ENCODE measurements at places on chromosomes 7 and 10.

- DNase-seq = no peak
Observed at GRCh38 chr7:91949221-91950009, 8.8 kb downstream of the AKAP9 start.

- no peak for DNase-seq
Observed at GRCh38 chr10:63409465-63410027, 56.2 kb downstream of the JMJD1C start.

GRCh38 chr7:87747681-87748080 is 119.5 kb downstream of the RUNDC3B start:
- DNase-seq = no peak

DNA sequence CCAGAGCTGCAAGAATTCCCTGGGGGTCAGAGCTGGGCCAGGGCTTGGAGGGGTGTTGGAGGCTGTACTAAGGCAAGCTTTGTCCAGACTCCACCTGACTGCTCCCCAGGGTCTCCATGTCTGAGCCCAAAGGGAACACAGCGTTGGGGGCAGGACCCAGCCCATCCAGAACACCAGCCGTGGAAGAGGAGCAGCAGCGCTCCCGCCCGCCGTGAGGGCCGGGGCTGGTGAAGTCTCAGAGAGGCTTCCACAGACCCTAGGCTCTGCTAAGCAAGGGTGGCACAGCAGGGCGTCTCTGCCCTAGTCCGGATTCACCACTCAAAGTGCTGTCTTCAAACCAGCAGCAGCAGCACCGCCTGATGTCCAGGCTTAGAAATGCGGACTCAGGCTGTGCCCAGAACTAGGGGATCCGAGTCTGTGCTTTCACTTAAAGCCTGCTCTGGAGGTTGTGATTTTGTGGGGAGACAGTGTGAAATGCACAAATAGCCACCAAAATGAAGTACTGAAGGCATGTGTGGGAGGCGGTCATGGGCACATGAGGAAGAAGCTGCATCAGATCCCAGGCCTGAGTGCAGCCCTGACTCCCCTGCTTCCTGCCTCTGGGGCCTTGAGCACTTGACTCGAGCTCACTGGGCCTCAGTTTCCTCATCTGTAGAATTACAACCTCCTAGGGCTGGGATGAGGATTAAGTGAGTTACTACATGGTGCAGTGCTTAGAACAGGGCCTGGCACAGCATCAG is 16.6 kb upstream of the AQP1 start:
- DNase-seq = no peak

GRCh38 chr10:59801171-59801570 is 47.9 kb upstream of the MRLN start:
- no peak for DNase-seq

GRCh38 chr7:138342990-138343389 is 117.1 kb upstream of the TRIM24 start:
- DNase-seq = no peak

DNA sequence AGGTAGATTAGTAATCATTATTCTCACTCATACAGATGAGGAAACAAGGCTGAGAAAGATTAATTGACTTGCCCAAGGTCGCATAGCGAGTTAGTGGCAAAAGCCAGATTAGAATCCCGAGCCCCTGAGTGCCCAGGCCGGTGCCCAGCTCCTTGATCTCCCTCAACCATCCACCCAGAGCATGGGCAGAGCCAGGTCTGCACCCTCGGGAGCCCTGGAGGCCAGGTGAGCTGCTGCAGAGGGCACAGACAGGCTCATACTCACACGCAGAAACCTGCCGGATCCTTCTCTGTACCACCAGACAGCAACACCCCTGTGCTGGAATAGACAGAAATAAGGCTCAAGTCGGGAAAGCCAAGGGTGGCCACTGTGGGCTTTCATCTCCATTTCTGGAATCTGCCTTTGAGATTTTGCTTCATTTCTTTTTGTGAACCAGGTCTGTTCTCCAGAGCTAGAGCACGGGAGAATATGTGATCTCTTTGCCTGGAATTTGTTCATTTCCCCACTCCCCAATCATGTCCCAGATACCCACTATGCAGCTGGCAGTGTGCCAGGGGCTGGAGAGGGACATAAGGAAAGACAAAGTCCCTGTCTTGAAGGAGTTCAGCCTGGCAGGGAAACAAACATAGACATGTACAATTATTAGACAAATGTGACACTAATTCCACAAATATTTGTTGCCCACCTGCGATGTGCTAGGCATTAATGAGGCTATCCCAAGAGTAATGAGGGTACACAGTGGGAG is 5.5 kb downstream of the AFAP1L2 start:
- DNase-seq = no peak

GRCh38 chr7:74515276-74515675 is 61.6 kb downstream of the GTF2IRD1 start:
- no peak for DNase-seq

Data from spinal cord (tissue), 10 donors.